ENCODE measurements at places on chromosomes 12 and 14.

GRCh38 chr12:63841011-63841410, 3.5 kb upstream of the SRGAP1 start:
- DNase-seq, result no peak

DNA sequence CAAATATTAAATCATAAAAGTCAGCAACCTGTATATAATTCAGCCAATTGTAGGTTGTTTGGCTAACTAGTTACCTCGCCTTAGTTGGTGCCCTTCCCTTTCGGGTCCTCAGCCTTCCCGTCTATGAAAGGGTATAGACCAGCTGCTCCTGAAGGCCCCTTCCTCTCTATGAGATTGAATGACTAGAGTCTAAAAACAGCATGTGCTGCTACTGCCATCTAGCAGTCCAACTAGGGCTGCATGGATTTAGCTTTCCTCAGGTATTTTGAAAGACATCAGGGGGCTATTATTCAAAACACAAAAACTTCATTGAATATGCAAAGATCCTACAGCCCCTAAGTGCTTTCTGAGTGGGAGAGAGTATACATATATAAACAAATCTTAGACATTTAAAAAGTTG, 37.0 kb upstream of the TMEM263 start:
- no peak for DNase-seq

GRCh38 chr12:122244565-122245371, 18.9 kb upstream of the DIABLO start:
- DNase-seq, result no peak

- DNase-seq, result no peak
Measured at GRCh38 chr14:99015833-99016232, 256.2 kb downstream of the BCL11B start.

DNA sequence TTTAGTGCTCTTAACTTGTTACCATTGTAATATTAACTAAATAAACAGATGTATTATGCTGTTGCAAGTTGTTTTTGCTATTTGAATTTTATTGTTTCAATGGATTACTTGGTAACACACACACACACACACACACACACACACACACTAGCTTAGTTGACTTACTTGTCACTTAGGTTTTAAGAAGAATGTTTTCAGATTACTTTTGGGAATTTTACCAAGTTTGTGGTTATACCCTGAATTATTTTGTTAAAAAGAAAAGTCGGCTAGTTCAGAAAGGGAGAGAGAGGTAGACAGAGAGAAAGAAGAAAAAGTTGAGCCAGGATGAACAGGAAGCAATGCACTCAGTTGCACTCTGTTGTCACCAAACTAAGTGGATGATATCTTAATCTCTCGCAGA, 5.3 kb downstream of the SSTR1 start:
- DNase-seq, result no peak

DNA sequence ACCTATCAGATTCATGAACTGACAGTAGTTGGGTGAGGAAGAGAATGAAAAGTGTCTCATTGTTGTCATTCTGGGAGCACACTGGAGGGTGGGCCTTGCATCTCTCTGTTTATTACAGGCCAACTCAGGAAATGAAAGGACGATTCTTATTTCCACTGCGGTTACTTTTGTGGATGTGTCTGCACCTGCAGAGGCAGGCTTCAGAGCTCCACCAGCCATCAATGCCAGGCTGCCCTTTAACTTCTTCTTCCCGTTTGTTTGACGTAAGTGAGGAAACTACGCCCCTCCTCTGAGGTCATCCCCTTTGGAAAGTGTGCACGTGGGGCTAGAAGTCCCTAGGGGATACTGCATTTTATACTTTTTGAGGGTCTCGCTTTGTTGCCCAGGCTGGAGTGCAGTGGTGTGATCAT, 33.7 kb downstream of the TCTN1 start:
- DNase-seq, result no peak

DNA sequence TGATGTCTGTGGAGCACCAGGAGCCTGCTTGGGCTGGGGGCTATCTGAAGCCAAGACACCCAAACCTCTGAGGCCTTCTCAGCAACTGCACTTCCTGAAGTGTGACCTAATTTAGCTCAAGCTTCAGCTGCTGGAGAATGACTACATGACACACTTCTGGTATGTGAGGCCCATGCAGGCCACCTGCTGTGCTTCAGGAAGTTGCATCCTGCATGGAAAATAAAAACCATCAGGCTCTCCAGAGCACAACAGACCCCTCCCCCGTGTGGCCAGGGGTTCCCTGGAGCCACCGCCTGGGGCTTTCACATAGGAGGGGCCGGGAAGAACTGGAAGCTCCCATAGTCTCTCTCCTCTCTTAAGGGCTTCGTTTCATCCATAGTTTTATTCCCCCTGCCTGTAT, 217.7 kb downstream of the SLC15A4 start:
- DNase-seq, result no peak

DNA sequence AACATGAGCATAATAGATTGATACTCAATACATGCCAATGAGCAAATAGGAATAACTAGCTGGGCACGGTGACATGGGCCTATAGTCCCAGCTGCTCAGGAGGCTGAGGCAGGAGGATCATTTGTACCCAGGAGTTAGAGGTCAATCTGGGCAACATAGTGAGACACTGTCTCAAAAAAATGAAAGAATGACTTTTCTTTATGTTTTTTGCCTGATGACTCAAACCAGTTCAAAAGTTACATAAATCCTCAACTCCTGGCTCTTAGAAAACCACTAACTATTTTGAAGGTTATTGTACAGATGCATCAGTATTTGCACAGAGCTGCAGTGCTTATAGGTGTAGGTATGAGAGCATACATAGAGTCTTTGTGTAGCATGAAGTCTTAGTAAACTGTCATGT, 219.2 kb upstream of the RGS6 start:
- no peak for DNase-seq
